ENCODE measurements at places on chromosomes 13 and 19.

GRCh38 chr13:48194379-48194754, 38.6 kb upstream of the ITM2B start:
- DNase-seq, result no peak

DNA sequence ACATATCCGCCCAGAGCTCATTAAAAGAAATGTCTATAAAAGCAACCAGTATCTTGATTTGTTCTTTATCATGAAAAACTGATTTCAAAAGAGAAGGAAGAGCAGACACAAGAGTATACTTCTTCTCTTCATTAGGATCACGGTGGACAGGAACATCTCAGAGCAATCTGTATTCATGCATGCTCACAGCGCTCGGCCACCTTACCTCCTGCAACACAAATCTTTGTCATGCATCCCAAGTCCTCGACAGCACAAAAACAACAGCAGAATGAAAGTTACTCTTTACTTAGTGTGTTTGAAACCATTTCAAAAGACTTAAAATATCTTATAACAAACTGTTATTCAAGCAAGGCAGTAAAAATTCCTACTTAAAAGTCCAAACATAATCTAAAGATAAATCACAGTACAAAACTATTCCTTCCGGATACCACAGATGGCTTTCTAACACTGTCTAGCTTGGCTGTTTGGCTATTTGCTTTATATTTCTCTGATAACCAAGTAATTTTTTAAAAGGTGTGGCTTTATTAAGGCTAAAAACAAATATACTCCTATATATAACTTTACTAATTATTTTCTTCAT, 174.5 kb downstream of the TBC1D4 start:
- no peak for DNase-seq

DNA sequence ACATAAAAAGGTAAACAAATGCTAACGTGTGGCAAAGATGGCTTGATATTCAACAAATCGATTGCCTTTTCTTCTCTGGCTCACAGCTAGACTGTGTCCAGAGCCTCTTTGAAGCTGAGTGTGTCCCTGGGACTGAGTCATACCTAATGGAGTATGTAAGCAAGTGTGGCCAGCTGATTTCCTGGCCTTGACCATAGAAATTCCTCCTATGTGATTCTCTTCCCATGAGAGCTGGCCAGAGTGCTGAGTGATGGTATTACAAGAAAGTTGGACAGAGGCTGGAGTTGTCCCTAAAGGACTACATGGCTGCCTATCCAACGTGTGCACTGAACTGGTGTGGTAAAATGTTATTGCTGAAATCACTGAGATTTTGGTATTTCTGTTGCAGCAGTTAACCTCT, 320.1 kb upstream of the SLC10A2 start:
- no peak for DNase-seq

DNA sequence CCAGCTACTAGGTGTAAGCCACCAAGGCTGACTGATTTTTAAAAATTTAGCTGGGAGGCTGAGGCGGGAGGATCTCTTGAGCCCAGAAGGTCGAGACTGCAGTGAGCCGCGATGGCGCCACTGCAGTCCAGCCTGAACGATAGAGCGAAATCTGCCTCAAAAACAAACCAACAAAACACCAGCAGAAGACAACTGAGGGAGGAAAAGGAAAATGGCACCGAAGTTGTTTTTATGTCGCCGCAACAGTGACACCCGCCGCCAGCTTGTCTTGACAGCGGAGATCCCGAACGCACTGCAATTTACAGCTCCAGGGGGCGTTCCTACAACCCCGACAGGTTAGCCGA, 298 bp upstream of the FAM98C start:
- DNase-seq, result no peak

- no peak for DNase-seq
These were observed 2567.7 kb upstream of the PCDH20 start for GRCh38 chr13:63983366-63983765.

All from DMS153 (cell line).